ENCODE measurements at places on chromosomes 16 and 17.

DNA sequence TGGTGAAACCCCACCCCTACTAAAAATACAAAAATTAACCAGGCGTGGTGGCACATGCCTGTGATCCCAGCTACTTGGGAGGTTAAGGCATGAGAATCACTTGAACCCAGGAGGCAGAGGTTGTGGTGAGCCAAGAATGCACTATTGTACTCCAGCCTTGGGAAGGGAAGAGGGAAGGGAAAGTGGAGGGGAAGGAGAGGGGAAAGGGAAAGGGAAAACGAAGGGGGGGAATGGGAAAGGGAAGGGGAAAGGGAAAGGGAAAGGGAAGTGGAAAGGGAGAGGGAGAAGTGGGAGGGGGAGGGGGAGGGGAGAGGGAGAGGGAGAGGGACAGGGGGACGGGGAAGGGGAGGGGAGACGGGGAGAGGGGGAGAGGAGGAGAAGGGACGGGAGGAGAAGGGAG, 122.5 kb downstream of the GAS7 start:
- DNase-seq, result no peak

DNA sequence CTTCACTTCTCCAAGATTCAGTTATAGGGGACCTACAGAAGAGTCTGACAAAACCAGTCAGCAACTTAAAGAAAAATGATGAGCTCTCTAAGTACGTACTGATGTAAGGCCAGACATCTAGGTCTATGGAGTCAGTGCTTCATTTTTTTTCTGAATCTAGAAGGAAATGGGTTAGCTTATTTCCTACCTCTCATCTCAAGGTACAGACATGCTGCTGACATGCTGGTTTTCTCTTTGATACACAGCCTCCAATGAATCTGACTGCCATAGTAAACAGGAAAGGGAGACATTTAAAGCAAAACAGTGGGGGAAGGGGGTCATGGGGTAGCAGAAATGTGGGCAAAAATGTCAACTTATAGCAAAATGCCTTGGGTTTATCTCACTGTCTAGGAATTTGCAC, 16.4 kb downstream of the CDR2 start:
- no peak for DNase-seq

DNA sequence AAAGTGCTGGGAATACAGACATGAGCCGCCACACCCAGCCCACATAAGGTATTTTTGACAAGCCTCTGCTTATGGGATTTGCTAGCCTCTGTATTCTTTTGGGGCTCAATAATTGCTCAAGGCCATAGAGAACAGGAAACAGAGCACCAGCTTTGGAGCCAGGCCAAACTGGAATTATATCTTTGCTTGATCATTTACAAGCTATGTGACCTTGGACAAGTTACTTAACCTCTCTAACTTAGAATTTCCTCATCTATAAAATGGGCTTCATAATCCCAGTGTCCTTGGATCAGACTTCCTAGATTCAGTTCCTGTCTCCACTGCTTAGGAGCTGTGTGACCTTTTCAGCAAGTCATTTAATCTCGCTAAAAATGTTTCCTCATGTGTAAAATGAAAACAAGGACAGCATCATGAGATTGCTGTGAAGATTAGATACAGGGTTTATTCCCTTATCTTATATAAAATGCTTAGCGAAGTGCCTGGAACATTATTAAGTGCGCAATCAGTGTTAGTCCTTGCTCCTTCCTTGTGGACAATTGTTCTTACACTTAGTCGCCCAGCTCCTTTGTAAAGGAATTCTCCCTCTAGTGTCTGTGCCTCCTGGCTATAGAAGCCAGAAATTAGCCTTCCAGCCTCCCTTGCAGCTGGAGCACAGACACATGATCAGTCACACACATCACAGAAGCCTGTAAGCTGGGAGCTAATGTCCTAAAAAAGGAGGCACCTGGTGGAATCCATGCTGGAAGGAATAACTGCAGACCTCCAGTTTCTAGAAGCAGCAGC, 16.6 kb downstream of the KRT9 start:
- DNase-seq, result no peak

DNA sequence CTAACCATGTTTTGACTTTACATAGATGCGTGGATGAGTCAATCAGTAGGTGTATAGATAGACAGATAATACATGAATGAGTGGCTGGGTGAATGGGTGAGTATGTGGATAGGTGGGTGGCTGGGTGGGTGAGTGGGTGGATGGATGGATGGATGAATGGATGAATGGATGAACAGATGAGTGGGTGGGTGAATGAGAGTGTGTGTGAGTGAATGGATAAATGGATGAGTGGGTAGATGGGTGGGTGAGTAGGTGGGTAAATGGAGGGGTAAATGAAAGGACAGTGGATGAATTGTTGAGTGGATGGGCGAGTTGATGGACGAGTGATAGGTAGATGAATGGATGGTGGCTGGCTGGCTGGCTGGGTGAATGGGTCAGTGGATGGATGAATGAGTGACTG, 23.2 kb downstream of the C16orf95 start:
- DNase-seq, result no peak

GRCh38 chr16:66617010-66617434, 12.5 kb downstream of the CMTM3 start:
- no peak for DNase-seq

DNA sequence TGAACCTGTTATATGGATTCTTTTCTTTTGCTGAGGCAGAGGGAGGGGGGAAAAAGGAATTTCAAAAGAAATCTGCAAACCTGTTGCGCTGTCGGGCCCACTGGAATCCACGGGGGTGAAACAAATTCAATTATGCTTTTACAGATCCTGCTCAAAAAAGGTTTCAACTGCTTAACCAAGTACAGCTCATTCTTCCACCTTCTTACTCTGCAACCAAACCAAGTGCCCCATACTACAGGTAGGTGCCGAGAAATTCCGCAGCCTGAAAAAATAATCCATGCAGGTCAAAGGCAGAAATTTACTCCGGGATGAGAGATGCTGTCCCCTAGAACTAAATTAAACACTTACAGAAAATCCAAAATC, 416 bp downstream of the RNF43 start:
- no peak for DNase-seq

GRCh38 chr16:67029254-67030096, 526 bp downstream of the CBFB start:
- DNase-seq, result no peak

DNA sequence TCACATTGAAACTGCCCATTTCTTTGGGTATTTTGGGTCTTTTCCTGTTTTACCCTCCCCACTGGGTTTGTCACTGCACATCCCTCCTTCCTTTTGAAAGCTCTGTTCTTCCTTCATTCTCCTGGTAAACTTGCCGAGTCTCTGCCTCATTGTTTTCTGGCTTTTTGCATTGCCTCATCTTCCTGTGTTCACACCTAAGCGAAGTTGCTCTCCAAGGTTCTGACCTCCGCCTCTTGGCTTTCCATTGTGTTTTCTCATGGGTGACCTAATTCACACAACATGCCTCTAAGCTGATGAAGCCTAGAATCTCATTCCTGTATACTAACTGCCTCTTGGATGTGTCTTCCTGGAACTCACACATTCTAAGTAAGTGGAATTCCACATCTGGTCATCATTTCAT, 1096.1 kb upstream of the EEF2KMT start:
- DNase-seq, result peak; percentile 65

- no peak for DNase-seq
These were observed 842 bp upstream of the CALB2 start for GRCh38 chr16:71357681-71358080.

GRCh38 chr17:4534928-4535666, 20.1 kb downstream of the MYBBP1A start:
- no peak for DNase-seq

- DNase-seq, result no peak
These were observed 3.0 kb upstream of the ITPRIPL2 start for GRCh38 chr16:19110537-19111360.

GRCh38 chr17:77282524-77283515, 142.1 kb downstream of the SEC14L1 start:
- DNase-seq, result peak; percentile 77

GRCh38 chr17:79993390-79994227, 42.1 kb downstream of the TBC1D16 start:
- DNase-seq, result peak; percentile 92

GRCh38 chr17:82235056-82235774, 6.4 kb downstream of the SLC16A3 start:
- DNase-seq, result no peak

DNA sequence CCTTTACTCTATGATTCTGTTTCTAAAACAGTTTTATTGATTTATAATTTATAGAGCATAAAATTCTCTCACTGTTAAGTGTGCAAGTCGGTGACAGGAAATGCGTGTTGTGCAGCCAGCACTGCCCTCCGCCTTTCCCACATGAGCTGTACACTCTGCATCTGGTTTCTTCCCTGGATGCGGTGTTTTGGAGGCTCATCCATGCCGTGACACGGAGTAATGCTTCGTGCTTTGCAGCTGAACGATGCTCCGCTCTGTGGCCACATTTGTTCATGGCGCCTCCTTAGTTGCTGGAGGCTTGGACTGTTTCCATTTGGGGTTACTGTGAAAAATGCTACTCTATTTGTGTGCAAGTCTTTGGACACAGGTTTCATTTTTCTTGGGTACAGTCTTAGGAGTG, 7.2 kb upstream of the IGFALS start:
- no peak for DNase-seq

- no peak for DNase-seq
These were observed 643 bp downstream of the HSDL1 start for GRCh38 chr16:84144209-84144858.

DNA sequence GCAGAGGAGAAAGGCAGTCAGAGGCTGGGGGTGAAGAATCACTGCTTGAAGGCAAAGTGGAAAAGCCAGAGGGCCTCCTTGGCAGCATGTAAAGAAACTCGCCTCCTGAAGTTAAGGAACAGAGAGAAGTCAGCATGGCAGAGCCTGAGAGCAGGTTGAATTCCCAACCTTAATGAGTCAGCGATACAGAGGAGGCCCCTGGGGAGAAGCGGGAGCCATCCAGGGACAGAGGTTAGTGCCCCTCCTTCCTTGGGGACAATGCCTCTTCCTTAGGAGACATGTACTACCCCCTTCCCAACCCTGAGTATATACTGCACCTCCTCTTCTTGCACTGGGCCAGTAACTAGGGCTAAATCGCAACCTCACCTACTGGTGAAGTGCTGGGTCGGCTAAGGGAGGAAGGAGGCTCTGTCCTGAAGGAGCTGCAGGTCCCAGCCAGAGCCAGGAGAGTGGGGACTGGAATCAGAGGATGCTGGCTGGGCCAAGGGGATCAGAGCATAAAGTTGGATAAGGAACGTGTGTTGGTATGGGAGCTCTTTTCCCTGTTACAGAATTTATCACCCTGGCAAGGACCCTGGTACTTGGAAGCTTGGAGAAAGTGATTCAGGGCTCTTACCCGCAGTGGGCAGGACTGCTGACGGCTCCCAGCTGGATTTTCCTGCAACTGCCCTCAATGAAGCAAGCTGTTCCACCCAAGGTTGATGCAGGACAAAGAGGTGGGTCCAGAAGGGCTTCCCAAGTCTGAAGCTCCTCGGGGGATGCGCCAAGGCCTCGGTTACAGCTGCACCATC, 5.4 kb upstream of the AANAT start:
- no peak for DNase-seq

- no peak for DNase-seq
These were observed 142.4 kb upstream of the RBL2 start for GRCh38 chr16:53291757-53292392.

DNA sequence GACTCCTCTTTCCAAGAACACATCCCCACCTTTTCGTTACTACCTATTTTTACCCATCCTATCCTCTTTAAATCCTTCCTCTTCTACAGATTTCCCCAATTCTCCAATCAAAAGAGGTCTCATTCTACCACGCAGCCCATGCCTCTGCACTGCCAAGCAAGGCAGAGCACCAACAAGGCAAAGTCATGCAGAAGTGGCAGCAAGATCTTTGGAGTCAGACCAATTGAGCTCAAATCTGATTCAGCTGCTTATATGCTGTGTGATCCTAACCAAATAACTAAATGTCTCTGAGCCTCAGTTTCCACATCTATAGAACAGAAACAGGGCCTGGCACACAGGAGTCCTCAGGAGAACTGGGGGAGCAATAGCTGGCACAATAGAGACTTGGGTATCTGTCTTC, 41.0 kb downstream of the TOM1L2 start:
- no peak for DNase-seq

DNA sequence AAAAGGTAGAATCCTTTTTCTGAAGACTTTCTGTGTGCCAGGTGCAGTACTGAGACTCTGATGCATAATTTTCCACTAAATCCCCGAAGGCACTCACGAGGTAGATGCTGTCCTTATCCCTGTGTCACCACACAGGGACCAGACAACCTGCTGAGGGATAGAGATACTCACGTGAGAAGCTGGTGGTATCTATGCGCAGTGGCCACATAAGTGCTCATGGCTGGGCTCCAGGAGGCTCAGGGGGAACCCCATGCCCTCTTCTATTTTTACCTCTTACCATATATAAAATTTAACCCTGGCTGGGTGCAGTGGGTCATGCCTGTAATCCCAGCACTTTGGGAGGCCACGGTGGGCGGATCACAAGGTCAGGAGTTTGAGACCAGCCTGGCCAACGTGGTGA, 38.3 kb downstream of the NT5M start:
- no peak for DNase-seq

DNA sequence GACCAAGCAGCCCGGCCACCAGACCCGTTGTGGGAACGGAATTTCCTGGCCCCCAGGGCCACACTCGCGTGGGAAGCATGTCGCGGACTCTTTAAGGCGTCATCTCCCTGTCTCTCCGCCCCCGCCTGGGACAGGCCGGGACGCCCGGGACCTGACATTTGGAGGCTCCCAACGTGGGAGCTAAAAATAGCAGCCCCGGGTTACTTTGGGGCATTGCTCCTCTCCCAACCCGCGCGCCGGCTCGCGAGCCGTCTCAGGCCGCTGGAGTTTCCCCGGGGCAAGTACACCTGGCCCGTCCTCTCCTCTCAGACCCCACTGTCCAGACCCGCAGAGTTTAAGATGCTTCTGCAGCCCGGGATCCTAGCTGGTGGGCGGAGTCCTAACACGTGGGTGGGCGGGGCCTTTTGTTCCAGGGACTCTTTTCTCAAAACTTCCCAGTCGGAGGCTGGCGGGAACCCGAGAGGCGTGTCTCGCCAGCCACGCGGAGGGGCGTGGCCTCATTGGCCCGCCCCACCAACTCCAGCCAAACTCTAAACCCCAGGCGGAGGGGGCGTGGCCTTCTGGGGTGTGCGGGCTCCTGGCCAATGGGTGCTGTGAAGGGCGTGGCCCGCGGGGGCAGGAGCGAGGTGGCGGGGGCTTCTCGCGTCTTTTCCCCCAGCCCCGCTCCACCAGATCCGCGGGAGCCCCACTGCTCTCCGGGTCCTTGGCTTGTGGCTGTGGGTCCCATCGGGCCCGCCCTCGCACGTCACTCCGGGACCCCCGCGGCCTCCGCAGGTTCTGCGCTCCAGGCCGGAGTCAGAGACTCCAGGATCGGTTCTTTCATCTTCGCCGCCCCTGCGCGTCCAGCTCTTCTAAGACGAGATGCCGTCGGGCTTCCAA, at the start of gene SLC2A4:
Gene SLC2A4 (plus strand): TSS at position 645 of the 879 bp plus-strand sequence. CDS start 217 bp downstream, at position 862.
- peak; percentile 91 for DNase-seq

DNA sequence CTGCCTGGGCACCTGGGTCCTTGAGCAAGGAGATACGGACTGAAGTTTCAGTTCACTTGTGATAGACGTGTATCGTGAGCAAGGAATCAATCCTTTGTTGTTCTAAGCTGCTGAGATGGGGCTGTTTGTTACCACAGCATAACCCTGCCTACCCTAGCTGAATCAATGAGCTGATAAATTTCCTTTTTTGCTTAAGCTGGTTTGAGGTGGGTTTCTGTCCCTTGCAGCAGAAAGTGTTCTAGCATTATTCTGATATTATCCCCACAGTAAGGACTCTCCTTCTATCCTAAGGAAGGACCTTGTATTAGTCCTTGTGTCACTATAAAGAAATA, 51.5 kb downstream of the IL21R start:
- no peak for DNase-seq

Measured in NCI-H226 (cell line).